GM12892 (cell line): ENCODE measurements at places on chromosomes 3 and 15.

DNA sequence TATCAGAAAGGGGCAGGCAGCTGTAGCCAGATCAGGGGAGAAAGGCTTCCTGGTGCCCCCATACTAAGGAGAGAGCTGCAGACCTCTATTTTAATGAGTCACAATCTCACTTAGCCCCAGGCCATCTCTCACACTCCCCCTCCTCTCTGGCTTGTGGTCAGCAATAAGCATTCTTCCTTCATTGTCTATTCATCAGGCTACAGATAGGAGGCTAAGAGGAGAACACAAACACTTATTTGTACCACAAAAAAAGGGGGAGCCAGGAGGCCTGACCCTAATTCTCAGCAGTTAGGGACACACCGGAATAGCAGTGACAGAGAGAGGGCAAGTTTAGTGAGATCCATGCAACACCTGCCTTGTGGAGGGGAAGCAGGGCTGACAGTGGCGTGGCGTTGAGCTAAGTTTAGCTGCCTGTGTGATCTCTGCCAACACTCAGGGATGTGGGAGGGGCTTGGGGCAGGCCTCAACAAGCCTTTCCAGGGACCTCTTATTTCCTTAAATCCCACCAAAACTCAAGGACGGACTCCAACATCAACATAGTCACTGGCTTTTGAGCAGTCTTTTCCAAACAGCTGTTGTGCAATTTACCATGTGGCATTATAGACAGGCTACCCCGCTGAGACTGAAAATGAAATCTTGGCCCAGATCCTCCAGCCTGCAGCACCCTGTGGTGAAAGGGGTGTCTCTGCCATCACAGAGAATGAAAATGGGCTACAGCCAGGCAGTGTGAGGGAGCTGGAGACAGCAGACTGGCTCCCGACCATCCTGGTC, 191.9 kb upstream of the TSC22D2 start:
- no peak for DNase-seq

DNA sequence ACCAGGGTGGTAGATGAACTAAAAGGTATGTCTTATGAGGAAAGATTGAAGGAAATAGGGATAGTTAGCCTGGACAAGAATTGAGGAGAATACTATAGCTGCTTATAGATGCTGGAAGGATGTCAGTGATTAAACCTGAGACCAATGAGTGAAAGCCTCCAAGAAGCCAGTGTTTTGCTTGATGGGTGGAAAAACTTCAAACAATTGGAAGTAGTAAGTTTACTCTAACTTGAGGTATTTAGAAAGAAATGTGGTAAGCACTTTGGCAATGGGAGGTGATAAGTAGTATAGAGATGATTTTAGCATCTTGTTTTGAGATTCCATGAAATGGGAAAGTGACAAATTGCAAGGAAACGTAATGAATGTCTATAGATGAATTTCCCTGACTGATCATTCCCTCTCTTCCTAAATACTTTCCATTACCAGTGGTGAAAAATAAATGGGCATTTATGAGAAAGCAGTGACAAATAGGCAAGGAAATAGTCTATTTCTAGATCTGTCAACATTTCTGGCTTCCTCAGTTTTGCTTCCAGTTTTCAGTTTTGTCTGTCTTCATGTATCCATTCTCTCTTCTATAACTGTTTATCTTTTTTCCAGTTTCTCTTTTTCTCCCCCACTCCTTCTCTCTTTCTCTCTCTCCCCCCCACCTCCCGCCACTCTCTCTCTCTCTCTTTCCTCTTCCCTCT, 19.2 kb downstream of the SLC15A2 start:
- DNase-seq = no peak

GRCh38 chr15:84725001-84725491, 9.1 kb upstream of the SEC11A start:
- peak; percentile 30 for DNase-seq

- no peak for DNase-seq
These were observed 48.7 kb downstream of the STAG1 start for GRCh38 chr3:136703429-136703828.

DNA sequence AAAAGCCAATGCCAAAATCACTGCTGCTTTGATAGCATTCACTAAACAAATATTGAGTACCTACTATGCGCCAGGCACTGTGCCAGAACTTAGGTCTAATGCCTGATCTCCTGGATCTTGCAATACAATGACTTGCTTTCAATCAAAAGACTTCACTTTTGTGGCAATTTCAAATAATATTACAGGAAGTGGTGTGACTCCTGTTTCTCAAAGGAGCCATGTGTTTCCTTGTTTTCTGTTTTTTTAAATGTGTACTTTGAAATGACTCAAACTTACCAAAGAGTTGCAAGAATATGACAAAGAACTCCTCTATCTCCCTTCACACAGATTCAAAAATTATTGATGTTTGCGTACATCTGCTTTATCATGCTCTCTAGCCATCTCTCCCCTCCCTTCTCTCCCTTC, 18.3 kb downstream of the OSBPL10 start:
- DNase-seq = no peak

GRCh38 chr15:91803260-91803659, 50.2 kb upstream of the SLCO3A1 start:
- DNase-seq = no peak

- no peak for DNase-seq
These were observed 132.7 kb upstream of the RAP2B start for GRCh38 chr3:153029350-153029749.
